Activated naive CD4-positive, alpha-beta T cell treated with anti-CD3 and anti-CD28 coated beads, Interleukin-2, amount 10 ng/mL, durations not matched to agents 7 days and 5 days (primary cell): ENCODE measurements at places on chromosomes 7 and 10.

- no peaks in the 10 kb centered on the region for H3K27me3 ChIP-seq
- H3K4me1 ChIP-seq = peaks cover 9% of the 10 kb centered on the region
- peaks cover 60% of the 10 kb centered on the region for H3K36me3 ChIP-seq
Measured at GRCh38 chr7:141585592-141586510, 34.6 kb downstream of the AGK start.

GRCh38 chr10:14123139-14123538, 207.6 kb downstream of the FRMD4A start:
- H3K4me3 ChIP-seq = no peak overlapping the region
- H3K4me1 ChIP-seq = no peaks in the 10 kb centered on the region
- no peaks in the 10 kb centered on the region for H3K36me3 ChIP-seq
- peaks cover 5% of the 10 kb centered on the region for H3K27me3 ChIP-seq
- H3K27ac ChIP-seq = no peak overlapping the region
- DNase-seq = no peak

- H3K27me3 ChIP-seq = no peaks in the 10 kb centered on the region
- DNase-seq = no peak
- no peak overlapping the region for H3K4me3 ChIP-seq
- no peaks in the 10 kb centered on the region for H3K36me3 ChIP-seq
- H3K4me1 ChIP-seq = no peaks in the 10 kb centered on the region
Measured at GRCh38 chr7:107313355-107313754, 144.6 kb downstream of the HBP1 start.

- H3K4me1 ChIP-seq = peaks cover 6% of the 10 kb centered on the region
- H3K27me3 ChIP-seq = peaks cover 14% of the 10 kb centered on the region
- H3K27ac ChIP-seq = no peak overlapping the region
- no peak for DNase-seq
- H3K36me3 ChIP-seq = no peaks in the 10 kb centered on the region
Measured at GRCh38 chr10:62723375-62723774, 81.1 kb upstream of the ADO start.

DNA sequence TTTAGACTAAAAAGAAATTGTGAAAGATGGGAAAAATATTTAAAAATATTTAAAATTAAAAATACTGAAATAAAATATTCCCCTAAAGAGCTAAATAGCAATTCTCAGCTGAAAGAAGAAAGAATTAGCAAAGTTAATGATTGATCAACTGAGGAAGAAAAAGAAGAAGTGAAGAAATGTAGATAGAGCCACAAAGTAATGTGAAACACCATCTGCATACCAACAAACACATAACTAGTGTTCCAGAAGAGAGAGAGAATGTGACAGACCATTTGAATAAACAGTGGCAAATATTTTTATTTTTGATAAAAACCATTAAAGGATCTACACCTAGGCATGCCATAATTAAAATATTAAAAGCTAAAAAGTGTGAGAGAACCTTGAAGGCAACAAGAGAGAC, 784.5 kb upstream of the ZWINT start:
- no peaks in the 10 kb centered on the region for H3K27me3 ChIP-seq
- no peak overlapping the region for H3K27ac ChIP-seq
- DNase-seq = no peak

- no peak for DNase-seq
- no peak overlapping the region for H3K4me3 ChIP-seq
- H3K27ac ChIP-seq = no peak overlapping the region
- H3K4me1 ChIP-seq = no peaks in the 10 kb centered on the region
- no peaks in the 10 kb centered on the region for H3K27me3 ChIP-seq
Measured at GRCh38 chr7:18041191-18041590, 13.5 kb upstream of the PRPS1L1 start.

DNA sequence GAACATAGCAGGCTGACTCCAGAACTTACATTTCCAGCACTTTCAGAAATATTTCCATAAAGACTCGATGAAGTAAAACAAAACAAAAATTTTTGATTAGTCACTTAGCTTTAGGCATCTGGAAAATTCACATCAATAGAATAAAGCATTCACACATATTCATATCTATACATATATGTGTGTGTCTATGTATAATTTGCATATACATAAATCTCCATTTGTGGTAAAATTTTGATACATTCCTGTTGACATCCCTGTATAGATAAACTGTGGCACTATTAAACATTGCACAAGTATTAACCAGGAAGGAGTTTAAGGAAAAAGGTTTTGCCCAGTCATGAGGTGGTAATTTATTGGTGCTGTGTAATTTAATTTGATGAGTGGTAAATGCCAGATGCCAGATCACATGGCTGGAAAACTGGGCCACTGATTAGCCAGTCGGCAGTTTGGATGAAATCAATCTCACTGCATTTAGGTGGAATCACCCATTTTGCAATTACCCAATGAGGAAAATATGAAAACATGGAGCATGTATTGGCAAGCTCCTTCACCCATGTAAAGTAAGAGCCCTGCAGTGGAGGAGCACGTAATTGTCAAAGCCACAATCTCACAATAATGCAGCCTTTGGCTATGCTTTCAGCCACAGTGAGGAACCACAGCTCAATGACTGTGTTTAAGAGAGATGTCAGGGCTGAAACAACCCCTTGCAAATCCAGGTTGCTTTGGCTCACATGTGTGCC, 294.6 kb downstream of the RNLS start:
- DNase-seq = no peak
- H3K4me3 ChIP-seq = no peak overlapping the region
- H3K27ac ChIP-seq = no peak overlapping the region
- no peaks in the 10 kb centered on the region for H3K4me1 ChIP-seq

DNA sequence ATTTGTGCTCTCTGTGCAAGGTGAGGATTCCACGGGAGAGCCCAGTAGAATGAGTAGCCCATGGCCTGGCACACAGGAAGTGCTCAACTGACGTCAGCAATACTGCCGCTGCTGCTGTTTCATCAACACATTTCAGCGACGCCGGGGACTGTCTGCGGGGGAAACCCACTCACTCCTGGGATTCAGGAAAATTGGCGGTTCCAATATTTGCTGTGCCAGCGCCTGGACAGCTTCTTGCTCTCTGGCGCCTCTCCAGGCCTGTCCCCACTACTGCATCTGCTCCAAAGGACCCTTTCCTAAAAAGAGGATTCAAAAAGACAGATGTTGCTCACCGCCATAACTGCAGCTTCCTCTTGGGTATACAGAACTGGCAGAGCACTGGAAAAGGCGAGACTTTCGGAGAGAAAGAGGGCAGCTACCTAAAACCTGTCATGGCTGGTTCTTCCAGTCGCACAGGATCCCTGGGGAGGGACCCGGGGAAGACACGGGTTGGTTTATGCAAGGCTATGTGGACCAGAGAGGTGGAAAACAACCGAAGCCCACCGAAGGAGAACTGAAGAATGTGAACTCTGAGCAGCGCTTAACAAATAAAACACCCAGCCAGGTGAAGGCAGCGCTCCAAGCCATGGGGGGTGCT, 39.7 kb upstream of the ENO4 start:
- no peak overlapping the region for H3K4me3 ChIP-seq
- no peaks in the 10 kb centered on the region for H3K4me1 ChIP-seq
- DNase-seq = no peak

GRCh38 chr7:87013840-87014190, 45.6 kb downstream of the ELAPOR2 start:
- H3K4me1 ChIP-seq = no peaks in the 10 kb centered on the region
- no peaks in the 10 kb centered on the region for H3K36me3 ChIP-seq
- no peaks in the 10 kb centered on the region for H3K27me3 ChIP-seq
- no peak overlapping the region for H3K27ac ChIP-seq
- no peak for DNase-seq

DNA sequence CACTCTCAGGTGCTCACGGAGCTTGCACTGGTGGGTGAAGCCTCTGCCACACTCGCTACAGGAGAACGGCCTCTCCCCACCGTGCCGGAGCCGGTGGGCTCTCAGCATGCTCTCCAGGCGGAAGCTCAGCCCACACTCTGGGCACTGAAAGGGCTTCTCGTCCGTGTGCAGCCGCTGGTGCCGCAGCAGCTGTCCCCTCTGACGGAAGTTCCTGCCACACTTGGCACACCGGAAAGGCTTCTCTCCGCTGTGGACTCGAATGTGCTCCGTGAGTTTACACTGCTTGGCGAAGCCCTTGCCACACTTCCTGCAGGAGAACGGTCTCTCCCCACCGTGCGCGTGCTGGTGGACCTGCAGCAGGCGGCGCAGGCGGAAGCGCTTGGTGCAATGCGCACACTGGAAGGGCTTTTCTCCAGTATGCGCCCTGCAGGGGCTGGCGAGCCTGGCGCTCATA, 19.3 kb downstream of the ZNF786 start:
- H3K36me3 ChIP-seq = peaks cover 21% of the 10 kb centered on the region
- H3K4me3 ChIP-seq = no peak overlapping the region
- peaks cover 11% of the 10 kb centered on the region for H3K4me1 ChIP-seq

DNA sequence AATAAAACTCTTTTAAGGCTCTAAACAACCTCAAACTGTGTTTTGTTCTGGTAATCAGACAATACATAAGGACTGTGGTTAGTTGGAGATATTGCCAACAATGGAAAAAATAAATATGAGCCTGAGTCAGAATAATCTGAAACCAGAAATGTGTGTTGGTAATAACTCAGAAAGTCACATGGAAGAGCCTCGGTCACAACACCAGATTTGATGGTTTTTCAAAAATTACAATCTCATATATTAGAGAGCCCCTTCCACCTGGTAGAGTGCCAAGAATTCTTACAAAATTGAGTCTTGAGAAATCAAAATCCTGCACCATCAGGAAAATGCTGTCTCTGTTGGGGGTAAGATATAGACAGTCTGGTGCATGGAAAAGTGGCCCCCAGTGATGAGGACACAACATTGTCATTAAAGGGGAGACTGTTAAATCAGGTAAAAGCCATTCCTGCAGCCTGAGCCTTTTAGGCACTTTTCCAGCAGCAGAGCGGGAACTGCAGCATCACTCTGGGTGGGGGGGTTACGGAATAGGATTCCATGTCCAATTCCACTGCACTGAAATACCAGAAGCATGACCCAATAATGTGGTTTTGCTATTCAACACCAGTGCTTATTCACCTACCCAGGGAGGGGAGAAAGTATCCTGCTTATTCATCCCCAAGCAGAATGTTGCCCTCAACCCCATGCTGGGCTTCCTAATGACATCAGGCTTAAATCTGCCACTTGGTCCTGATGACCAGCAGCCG, 9.5 kb upstream of the ADAM12 start:
- H3K27me3 ChIP-seq = no peaks in the 10 kb centered on the region
- no peaks in the 10 kb centered on the region for H3K36me3 ChIP-seq
- no peak overlapping the region for H3K4me3 ChIP-seq
- no peak overlapping the region for H3K27ac ChIP-seq
- no peaks in the 10 kb centered on the region for H3K4me1 ChIP-seq

DNA sequence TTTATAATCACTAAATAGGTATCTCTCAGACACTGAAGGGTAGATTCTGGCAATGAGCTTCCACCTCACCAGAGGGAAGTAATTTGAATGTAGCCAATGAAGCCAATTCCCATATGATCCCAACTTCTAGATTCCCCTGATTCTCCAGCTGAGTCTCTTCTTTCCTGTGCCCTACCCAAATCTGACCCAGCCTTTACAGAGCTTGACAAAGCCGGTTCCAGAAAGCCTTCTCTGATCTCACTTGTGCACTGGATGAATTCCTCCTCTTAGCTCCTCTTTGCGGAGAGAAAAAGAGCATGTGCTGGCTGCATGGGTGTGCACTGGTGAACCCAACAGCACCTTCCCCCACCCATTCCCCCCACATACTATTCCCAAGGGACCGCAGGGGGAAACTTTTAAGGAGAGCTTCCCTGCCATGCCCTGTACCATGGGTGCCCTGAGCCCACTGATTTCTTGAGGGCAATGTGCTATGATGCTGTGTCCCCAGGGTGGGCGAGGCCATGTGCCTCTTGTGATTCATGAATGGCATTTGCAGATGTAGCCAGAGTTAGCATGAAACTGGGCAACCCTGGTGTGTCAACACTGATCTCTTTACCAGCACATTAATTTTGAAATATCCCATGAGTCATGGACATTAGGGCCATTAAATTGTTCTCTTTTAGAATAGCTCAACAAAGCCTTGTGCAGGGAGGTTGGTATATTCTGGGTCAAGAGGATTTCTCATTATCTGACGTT, 50.4 kb upstream of the PLEKHA1 start:
- H3K36me3 ChIP-seq = no peaks in the 10 kb centered on the region
- no peak for DNase-seq
- no peak overlapping the region for H3K4me3 ChIP-seq
- peaks cover 22% of the 10 kb centered on the region for H3K27me3 ChIP-seq
- H3K27ac ChIP-seq = no peak overlapping the region

- peak; percentile 19 for DNase-seq
- H3K4me1 ChIP-seq = no peaks in the 10 kb centered on the region
- no peaks in the 10 kb centered on the region for H3K27me3 ChIP-seq
- no peak overlapping the region for H3K4me3 ChIP-seq
- H3K36me3 ChIP-seq = peaks cover 40% of the 10 kb centered on the region
Measured at GRCh38 chr7:2926896-2927405, 82.8 kb upstream of the GNA12 start.

GRCh38 chr10:11530806-11531205, 80.6 kb downstream of the USP6NL start:
- no peak overlapping the region for H3K27ac ChIP-seq
- H3K4me3 ChIP-seq = no peak overlapping the region
- H3K36me3 ChIP-seq = peaks cover 3% of the 10 kb centered on the region
- peaks cover 40% of the 10 kb centered on the region for H3K4me1 ChIP-seq
- no peak for DNase-seq

DNA sequence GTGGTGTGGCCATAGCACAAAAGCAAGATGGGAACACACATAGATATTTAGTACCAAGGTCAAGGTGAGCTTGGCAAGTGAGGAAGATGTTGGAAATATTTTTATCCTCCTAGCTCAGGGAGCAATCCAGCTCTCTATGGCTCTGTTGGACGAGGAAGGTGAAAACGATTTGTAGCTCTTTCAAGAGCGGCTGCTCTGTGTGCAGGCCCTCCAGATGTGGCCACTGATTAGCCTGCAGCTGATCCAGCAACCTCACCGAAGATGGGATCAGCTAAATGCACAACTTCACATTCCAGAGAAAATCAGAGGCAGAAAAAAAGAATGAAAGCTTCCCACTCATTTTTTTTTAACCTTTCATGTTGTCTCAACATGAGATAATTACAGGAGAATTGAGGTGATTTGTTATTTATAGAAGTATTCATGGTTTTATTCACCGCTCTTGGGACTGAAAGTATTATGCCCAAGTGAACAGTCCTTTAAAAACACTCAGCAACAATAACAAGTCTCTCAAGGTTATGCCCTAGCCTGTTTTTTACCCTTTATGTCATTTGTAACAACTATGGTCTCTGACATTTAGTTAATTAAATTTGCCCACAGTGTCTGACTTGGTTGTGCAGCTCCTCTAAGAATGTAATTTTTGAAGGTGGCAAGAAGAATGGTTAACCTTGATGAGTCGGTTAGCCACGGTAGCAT, 213.6 kb upstream of the ADARB2 start:
- no peaks in the 10 kb centered on the region for H3K36me3 ChIP-seq
- DNase-seq = no peak
- no peak overlapping the region for H3K27ac ChIP-seq
- no peak overlapping the region for H3K4me3 ChIP-seq
- H3K27me3 ChIP-seq = no peaks in the 10 kb centered on the region

DNA sequence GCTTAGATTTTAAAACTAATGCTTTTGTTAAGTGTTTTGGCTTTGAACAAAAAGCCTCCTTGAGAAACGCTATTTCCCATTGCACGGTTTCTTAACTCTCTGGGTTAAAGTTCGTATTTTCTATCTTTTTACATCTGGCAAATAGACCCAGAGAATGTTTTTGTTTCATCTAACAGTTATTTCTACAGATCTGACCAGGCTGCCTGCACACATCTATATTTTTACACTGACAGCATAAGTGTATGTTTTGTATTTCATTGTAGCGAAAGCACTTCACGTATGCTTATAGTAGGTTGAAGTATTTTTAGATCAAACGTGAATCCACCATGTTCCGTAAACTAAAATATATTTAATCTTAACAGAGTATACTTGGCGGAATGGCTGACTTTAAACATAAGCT, 477.3 kb downstream of the SDK1 start:
- H3K27ac ChIP-seq = no peak overlapping the region
- DNase-seq = no peak
- no peak overlapping the region for H3K4me3 ChIP-seq
- H3K27me3 ChIP-seq = no peaks in the 10 kb centered on the region
- H3K4me1 ChIP-seq = no peaks in the 10 kb centered on the region
- no peaks in the 10 kb centered on the region for H3K36me3 ChIP-seq
